ENCODE measurements at places on chromosomes 2 and 18.

- peak; percentile 43 for DNase-seq
Observed at GRCh38 chr2:10400568-10400977, 47.6 kb downstream of the ODC1 start.

GRCh38 chr2:50820176-50820575, 211.8 kb downstream of the NRXN1 start:
- DNase-seq: no peak

GRCh38 chr2:182924306-182924705, 57.9 kb upstream of the FRZB start:
- no peak for DNase-seq

DNA sequence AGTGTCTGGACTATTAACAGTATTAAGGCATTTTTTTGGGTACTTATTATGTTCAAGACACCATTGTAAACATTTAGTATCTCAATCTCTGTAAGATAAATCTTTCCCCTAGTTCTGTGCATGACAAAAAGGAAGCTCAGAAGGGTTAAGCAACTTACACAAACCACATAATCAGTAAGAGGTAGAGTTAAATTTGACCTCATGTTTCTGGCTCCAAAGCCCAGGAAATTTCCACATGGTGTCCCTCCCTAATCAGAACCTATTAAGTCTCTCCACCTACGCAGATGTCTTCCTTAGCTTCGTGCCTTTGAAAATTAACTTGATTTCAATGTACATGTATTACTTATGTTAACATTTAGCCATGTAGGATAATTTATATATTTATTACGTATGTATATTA, 2.0 kb downstream of the MFSD6 start:
- no peak for DNase-seq

- no peak for DNase-seq
Observed at GRCh38 chr2:29405266-29405665, 290.1 kb downstream of the CLIP4 start.

DNA sequence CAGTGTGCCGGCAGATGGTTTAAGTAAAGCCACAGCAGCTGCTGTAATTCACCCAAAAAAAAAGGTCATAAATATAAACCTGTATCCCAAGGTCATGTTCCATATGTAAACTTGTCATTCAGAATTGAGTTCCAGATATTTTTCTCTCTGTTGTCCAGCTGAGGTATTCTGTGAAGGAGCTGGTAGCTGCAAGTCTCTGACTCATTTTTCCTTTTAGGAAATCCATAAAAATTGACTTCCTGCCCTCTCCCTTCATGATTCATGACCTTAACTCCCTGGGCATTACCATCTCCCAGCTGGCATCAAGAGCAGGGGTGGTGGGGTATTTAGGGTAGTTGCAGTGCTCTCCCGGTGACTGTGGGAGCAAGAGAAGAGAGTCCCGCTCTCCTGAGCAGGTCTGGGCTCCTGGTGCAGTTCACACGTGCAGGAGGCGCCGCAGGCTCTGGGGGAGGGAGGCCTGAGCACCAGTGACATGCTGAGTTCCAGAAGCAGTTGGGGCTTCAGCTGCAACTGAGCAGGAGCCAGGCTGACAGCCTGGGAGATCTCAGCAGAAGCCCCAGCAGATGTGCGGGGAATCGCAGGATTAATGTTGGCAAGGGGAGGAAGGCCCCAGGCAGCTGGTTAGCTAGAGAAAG, 192.6 kb downstream of the MGAT5 start:
- DNase-seq: no peak

DNA sequence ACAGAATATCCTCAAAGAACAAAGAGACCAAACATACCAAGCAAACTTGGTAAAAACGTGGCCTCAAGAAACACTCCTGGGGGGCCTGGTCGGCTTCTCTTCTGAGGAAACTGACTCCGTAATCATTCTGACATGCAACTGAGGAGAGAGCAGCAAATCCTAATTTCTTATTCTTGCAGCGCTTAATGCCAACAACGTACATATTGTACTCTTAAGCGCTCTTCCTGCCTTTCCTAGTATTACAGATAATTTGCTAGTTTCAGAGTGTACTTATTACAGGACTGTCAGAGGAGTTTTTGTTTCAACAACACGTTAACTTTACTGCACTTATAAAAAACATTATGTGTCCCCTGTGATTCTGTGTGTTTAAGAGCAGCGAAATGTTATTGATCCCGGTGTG, 64.9 kb downstream of the ZNF521 start:
- DNase-seq: no peak

GRCh38 chr18:47719096-47719780, 211.2 kb downstream of the SMAD2 start:
- DNase-seq: no peak

DNA sequence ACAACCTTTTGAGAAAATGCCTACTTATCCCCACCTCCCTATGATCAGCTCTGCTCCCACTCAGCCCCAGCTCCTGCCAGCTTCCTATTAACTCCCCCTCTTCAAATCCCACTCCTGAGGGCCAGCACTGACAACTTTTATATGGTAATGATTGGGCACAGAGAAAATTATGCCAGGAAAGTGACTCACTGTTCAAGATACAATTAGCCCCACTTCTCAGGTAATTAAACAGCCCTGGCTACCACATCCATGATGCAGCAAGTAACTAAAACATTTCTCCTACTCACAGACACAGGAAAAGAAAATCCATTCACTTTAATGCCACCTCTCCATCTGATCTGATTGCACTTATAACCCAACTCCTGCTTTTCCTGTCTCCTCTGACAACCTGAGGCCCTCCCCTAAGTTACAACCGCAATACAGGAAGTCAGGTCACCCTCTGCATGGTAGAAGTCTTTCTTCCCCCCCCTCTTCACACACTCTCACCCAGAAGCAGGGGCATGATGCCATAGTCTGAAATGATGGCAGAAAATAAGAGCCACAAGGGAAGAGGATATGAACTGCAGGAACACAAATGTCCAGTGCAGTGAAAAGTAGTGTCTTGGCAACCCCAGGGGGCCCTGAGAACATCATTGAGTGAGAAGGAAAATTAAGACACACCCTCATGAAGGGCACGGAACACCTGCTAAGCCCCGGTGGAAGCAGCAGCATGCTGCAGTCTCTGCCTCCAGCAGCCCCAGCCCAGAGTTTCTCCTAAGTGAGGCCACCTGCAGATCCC, 54.4 kb downstream of the STK39 start:
- no peak for DNase-seq

GRCh38 chr18:63143330-63143771, 176.2 kb downstream of the BCL2 start:
- DNase-seq: no peak

All from bone marrow (tissue), 2 donors.